ENCODE measurements at places on chromosomes 5 and 9.

GRCh38 chr5:73899916-73900315, 273.9 kb downstream of the ARHGEF28 start:
- DNase-seq = no peak

GRCh38 chr5:151556806-151557205, 34.3 kb downstream of the FAT2 start:
- DNase-seq = peak; percentile 48

DNA sequence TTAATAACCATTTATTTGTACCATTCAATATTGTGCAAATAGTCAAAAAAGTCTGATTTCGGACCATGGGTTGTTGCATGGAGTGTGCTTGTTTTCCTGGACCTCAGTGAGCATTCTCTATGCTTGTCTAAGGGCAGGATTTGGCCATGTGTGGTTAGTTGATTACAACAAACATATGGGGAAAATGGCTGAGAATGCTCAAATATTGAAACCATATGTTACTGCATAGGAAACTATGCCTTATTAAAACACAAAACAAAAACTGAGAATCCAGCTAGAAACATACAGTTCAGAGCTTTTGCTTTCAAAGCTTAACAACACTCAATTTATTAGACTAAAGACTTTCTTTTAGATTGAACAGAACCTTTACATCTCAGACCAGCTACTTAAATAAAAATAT, 928.3 kb downstream of the NR2F1-AS1 start:
- no peak for DNase-seq

DNA sequence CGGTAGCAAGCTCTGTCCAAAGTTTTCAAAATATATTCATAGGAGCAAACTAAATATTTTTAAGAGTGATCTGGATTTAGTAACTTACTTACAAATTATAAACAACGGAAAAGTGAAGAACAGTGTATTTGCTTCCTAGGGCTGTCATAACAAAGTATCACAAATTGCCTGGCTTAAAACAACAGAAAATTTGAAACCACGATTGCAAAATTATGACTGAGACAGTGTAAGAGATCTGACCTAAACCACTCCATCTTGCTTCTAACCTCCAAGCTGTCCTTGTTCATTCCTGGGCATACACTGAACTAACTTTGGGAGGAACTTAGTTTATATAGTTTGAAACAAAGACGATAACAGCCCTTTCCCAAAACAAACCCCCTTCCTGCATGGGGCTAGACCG, 202.0 kb upstream of the CDH6 start:
- DNase-seq = no peak

GRCh38 chr5:138950421-138951031, 75.4 kb upstream of the LRRTM2 start:
- no peak for DNase-seq

DNA sequence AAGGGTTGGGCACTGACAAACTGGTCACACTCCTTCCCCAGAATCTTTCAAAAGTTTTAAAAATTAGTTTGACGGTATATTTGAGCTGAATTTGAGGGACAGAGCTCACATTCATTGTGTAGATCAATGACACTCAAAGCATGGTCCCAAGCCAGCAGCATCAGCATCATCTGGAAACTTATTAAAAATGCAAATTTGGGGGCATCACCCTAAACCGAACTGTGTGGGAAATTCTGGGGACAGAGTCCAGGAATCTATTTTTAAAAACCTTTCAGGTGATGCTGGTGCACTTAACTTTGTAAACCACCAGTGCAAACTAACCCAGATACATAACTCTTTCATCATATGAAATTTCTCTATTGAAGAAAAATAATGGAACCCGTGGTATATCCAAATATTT, 58.1 kb upstream of the MTAP start:
- DNase-seq = no peak

GRCh38 chr5:105817914-105818313, 1852.8 kb downstream of the EFNA5 start:
- DNase-seq = no peak

GRCh38 chr9:25704800-25705199, 26.6 kb upstream of the TUSC1 start:
- no peak for DNase-seq

DNA sequence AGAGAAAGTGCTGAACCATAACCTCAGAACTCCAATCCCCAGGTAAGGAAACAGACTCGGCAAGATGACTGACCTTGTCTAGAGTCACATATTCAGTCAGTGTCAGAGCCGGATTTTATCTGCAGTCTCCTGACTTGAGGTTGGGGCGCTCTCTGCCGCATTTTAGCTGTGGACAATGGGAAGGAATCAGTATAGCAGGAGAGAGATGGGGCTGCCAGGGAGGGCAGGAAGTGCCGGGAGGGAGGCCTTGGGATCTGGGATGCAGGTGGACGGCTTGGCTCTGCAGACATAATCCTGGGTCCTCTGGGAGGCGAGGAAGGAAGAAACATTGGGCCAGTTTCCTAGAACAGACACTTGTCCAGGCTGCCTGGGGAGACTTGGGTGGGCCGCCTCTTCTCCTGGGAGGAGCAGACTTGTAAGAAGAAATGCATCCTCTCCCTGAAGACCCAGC, 39.7 kb upstream of the COL15A1 start:
- DNase-seq = no peak

- DNase-seq = no peak
These were observed 176.1 kb upstream of the HMHB1 start for GRCh38 chr5:143635888-143636287.

DNA sequence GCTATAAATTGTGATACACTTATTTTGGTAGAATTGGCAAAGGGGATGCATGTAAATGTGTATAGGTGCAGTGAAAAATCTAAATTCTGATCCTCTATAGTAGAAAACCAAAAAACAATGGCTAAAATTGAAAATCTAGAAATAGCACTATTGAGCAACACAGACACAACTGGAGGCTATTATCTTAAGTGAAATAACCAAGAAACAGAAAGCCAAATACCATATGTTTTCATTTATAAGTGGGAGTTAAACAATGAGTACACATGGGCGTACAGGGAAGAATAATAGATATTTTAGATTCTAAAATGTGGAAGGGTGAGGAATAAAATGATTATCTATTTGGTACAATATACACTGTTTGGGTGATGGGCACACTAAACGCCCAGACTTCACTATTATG, 183.2 kb upstream of the TUSC1 start:
- DNase-seq = no peak

DNA sequence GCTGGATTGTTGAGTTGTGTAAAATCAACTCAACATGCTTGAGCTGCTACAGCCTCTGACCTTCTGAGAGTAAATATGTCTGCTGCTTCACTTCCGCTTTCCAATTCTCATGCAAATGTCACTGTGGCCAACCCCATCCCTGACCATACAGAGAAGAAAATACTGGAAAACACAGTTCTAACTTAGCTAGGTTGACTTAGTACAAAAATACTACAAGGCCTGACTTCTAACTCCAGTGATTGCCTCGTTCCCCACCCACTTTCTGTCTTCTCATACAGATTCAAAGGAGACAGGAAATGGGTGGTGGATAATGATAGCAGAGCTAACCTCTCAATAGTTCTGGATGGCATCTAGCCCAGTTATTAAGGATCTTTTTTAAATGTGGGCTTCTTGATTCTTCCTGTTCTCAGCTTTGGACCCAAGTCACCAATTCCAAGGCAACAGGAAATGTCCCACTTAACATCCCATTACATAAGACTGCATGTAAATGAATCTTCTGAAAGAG, 226.6 kb upstream of the SLC24A2 start:
- no peak for DNase-seq

- no peak for DNase-seq
These were observed 72.9 kb downstream of the SERINC5 start for GRCh38 chr5:80182809-80183580.

- no peak for DNase-seq
These were observed 135.0 kb upstream of the CCDC152 start for GRCh38 chr5:42621662-42622061.

DNA sequence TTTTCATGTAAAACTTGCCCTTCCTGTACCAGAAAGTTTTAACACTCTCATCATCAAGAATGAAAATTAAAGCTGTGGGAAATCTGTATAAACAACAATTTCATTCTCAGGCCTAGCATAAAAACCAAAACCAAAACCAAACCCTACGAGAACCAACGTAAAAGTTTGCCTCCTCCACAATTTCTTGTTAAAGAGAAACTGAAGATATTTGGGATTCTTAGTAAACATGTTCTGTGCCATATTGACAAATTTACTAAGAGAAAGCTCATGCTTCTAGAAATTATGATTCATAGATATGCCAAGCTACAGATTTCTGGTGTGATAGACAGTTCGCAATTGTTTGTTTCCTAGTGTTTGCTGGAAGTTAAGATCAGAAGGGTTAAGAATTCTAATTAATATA, 801.0 kb upstream of the NUDT12 start:
- DNase-seq = no peak

DNA sequence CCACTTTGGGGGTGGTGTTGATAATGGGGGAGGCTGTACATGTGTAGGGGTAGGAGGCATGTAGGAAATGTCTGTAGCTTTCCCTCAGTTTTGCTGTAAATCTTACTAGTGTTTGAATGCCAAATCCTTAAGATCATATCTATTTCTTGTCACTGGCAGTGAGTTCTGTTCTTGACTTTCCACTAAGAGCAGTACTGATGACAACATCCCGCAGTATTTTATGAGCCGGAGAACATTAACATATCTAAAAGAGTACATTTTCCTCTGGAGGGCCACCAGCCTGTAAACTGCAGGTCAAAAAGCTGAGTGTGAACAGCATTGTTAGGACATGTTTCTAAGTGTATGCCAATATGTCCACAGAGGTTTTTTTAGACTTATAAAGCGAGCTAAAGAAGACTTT, 2.5 kb upstream of the HSPB3 start:
- DNase-seq = no peak

- DNase-seq = no peak
These were observed 245.3 kb downstream of the OSTF1 start for GRCh38 chr9:75333624-75334023.

DNA sequence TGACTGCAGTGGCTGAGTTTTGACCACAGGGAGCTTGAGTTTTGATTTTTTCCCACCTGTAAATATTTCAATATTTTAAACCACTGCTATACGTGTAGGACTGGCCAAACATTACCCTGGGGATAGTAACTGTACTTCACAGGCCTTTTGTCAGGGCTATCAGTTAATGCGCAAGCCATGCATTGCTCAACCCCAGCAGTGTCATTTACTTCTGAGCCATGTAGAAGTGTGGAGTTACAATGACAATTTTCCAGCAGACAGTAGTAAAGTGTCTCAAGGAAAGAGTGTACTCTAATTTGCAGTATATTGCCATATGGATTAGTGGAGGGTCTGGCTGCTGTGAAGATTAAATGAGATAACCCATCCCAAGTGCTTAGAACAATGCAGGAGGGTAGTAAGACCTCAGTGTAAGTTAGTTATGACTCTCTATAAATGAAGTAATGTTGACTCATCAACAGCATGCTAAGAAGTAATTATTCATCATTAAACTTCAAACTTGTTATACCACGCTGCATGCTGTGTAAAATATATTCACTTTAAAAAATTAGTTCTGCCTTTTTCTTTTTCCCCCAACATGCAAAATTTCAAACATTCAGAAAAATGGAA, 489.2 kb downstream of the KDM4C start:
- no peak for DNase-seq

GRCh38 chr9:99054581-99054980, 50.3 kb upstream of the TGFBR1 start:
- no peak for DNase-seq

DNA sequence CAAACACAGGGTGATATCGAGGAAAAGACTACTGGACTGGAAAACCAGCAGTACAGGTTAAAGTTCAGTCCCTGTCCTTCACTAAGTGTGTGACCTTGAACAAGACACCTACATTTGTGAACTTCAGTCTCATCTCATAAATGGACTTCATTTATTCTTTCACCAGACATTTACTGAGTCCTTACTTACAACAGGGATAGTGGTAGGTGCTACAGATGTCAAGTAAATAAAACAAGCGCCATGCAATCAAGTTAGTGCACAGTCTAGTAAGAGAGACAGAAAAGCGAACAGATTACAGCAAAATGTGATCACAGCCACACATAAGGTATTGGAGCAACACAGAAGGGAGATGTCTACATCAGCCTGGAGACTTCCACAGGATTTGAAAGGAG, 413.2 kb downstream of the ACTL7B start:
- DNase-seq = no peak

- no peak for DNase-seq
These were observed 46.1 kb downstream of the NR6A1 start for GRCh38 chr9:124725068-124725452.

DNA sequence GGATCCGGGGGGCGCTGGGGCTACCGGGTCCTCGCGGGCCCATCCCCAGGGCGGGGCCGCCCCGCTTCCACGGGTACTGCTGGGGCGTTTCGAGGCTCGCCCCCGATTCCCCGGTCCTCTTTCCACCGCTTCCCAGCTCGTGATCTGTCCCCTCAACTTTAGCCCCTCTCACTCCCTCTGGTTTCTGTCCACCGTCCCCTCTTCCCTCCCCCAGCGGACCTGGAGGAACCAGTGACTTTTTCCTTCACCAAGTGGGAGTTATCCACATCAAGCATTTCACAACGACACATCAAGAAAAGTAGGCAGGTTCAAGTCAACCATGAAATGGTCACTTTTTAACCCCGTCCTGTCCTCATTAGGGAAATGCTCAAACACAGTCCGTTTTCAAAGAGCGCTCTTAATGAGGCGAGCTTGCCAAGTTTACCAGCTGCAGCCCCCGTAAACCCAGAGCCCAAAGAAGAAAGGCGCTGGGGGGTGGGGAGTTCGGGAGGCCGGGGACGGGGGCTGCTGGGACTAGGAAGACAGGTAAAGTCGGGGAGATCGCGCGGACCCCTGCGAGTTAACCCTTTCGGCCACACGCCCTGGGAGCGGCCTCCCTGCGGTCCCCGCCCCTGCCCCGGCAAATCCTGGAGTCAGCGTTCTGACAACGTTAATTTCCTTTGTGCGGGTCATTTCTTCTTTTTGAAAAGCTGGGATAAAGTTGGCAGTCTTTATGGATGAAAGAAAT, 2.1 kb upstream of the NFIB start:
- DNase-seq = no peak

DNA sequence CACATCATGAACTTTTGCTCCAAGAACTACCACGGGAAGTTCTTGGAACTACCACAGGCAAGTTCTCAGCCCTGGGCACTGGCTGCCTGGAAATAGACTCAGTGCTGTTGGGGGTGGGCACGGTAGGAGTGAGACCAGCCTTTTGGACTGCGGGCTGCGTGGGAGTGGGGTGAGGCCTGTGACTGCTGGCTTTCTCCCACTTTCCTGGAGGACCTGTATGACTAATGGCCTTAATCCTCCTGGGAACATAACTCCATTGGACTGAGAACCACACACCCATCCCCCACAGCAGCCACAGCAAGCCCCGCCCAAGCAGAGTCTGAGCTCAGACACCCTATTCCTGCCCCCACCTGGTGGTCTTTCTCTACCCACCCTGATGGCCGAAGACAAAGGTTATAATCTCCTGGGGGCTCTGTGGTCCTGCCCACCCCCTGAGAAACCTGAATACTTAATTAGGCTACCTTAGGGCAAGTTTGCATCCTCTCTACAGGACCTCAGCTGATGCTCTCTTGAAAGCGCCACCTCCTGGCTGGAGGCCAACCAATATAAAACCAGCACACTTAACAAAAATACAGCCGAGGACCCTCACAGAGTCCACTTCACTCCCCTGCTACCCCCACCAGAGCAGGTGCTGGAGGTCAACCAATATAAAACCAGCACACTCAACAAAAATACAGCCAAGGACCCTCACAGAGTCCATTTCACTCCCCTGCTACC, 112.6 kb downstream of the CACNA1B start:
- DNase-seq = no peak
